ENCODE measurements at places on chromosomes 12 and 14.

- no peak for DNase-seq
These were observed 225.6 kb upstream of the CRY1 start for GRCh38 chr12:107318806-107319532.

- no peak for DNase-seq
These were observed 1.1 kb downstream of the FBXO21 start for GRCh38 chr12:117188961-117189724.

- no peak for DNase-seq
These were observed 268.3 kb upstream of the PRKD1 start for GRCh38 chr14:30195941-30196340.

- no peak for DNase-seq
These were observed 48.7 kb downstream of the ST8SIA1 start for GRCh38 chr12:22285846-22286245.

GRCh38 chr12:126582231-126582630 lies 1517.0 kb downstream of the AACS start:
- DNase-seq: no peak

DNA sequence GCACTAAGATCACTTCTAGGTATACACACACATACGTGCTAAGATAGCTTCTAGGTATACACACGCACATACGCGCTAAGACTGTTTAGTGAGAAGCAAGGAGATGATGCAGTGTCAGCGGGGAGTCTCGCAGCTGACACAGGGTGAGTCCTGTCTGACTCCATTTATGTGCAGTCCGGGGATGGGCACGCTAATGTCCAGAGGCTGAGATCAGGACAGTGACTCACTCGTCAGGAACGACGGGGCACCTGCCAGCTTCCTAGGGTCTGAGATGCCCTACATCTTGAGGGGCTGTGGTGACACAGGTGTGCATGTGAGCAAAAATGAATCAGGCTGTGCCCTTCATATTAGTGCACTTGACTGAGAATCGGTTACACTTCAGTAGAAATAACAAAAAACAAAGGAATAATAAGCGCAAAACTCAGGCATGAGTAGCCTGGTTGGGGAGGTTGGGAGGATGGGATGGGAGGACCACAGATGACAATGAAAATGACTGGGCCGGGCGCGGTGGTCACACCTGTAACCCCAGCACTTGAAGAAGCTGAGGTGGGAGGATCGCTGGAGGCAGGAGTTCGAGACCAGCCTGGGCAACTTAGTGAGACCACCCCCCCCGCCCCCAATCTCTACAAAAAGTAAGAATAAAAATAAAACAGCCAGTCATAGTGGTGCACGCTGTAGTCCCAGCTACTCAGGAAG lies 29.1 kb upstream of the ULK1 start:
- no peak for DNase-seq

- no peak for DNase-seq
These were observed 104.7 kb downstream of the ZNF664 start for GRCh38 chr12:124077701-124078100.

GRCh38 chr12:119311878-119312277 lies 22.7 kb upstream of the CCDC60 start:
- DNase-seq: no peak

- no peak for DNase-seq
These were observed 13.3 kb upstream of the TUNAR start for GRCh38 chr14:95863295-95863694.
